Stimulated activated CD8-positive, alpha-beta memory T cell treated with anti-CD3 and anti-CD28 coated beads, Interleukin-15, amount 100 ng/mL, for 1 hour (primary cell): ENCODE measurements at places on chromosomes 2 and 18.

GRCh38 chr2:120348134-120348736 lies 2.3 kb downstream of the INHBB start:
- no peak for DNase-seq

GRCh38 chr2:72144274-72144631 lies 3.4 kb downstream of the CYP26B1 start:
- no peak for DNase-seq

DNA sequence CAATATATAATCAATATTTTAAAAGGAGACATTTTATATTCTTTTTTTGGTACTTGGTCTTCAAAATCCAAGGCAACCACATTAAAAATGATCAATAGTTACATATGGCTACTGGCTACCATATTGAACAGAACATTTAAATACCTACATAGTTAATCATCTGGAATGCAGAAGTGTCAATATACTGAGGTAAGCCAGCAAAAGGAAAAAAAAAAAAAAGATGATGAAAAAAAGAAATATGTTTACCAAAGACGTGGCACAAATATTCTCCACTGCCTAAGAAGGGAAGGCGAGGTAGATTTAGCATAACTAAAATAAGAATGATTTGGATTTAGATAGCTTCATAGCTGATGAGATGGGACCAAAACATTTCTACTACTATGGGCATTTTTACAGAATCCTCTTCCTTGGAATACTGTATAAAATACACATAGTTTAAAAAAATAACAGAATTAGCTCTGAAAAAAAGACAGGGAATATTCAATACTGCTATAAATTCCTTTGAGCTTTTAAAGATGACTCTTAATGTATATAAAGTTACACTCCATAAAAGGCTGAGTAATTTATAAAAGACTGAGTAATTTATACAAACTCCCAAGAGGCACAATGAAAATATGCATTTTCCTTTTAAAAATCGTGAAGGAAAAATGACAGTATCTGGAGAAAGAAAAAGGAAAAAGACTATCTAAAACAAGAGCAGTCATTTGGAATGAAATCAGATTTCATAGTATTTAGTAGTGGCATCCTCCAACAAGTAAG lies 63.5 kb downstream of the CDH2 start:
- no peak for DNase-seq

GRCh38 chr2:226050822-226051221 lies 651.3 kb downstream of the NYAP2 start:
- no peak for DNase-seq

DNA sequence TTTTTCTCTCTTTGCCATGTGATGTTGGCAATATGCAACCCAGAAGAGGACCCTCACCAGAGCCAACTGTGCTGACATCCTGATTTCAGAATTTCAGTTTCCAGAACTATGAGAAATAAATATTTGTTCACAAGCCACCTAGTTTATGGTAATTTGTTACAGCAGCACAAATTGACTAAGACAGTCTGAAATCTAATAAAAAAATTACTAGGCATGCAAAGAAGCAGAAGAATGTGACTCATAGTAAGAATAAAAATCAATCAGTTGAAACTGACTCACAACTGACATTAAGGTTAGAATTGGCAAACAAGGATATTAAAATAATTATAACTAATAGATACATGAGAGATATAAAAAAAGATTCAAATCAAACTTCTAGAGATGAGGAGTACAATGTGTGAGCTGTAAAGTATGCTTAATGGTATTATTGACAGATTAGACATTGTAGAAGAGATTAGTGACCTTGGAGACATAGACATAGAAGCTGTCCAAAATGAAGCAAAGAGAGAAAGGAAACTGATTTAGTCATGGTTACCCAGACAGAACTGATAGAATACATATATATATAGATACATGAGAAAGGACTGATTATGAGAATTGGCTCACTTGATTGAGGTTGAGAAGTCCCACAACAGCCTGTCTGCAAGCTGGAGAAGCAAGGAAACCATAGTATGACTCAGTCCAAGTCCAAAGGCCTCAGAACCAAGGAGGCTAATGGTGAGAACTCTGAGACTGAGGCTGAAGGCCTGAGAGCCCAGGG lies 27.8 kb upstream of the TTC39C start:
- no peak for DNase-seq

DNA sequence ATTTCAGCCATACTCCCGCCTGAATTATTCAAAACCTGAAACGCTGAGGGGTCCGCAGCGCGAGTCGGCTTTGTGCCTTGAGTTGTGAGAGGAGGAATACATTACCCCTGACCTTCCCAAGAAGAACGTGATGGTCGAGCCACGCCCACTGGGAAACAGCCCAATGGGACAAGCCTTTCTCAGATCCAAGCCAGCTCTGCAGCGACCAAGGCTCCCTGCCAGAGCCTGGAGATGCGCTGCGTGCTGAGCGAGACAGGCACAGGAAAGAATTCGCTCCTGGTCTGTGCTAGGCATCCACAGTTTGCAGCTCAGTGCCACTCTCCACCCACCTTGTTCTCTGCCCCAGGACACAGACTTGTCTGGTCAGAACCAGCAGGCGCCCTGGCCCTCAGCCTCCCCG lies 74.1 kb upstream of the GLI2 start:
- no peak for DNase-seq

GRCh38 chr2:233976087-233976486 lies 58.9 kb downstream of the TRPM8 start:
- no peak for DNase-seq

DNA sequence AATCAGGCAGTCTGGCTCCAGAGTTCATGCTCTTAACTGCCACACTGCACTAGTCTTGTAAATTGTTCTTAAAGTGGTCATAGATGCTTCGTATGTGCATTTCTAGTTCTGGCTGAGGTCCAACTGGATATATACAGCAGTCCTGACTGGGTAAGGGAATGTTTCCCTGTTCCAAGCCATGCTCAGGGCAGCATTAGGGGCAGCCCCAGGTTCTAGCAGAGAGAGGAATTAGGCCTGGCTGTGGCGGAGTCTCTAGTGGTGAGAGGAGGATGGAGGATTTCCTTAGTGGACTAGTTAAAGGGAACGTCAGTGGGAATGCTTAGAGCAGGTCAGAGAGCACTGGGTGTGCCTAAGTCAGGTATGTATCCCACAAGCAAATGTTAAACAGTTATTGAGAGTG lies 28.0 kb downstream of the UBE2E3 start:
- DNase-seq = no peak

DNA sequence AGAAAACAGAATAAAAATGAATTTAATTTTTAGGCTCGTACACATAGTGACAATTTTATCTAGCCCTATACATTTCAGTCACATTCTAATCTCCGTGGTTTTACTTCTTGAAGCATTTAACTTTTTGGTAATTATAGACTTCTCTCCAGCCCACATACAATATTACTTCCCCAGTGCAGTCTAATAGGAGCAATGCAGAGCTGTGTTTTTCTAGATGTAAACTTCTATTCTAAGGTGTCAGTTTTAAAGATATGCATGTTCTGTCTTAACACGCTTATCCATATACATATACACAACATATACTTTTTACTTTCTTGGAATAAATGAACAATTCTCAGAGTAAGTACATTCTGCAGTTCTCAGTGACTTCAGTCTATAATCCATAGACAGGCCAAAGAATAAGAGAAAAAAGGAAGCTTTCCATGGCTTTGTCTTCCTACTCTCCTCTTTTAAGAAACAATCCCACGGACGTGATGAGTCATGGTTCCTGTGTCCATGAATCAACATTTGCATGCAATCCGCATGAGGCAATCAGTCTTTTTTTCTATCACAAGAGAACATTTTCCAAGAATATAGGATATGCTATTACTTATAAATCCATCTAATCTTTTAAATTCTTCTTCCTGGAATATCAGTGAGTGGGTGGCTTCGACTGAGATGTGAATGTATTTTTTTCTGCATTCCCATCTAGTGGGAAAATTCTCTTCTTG lies 42.8 kb downstream of the CCDC102B start:
- no peak for DNase-seq

DNA sequence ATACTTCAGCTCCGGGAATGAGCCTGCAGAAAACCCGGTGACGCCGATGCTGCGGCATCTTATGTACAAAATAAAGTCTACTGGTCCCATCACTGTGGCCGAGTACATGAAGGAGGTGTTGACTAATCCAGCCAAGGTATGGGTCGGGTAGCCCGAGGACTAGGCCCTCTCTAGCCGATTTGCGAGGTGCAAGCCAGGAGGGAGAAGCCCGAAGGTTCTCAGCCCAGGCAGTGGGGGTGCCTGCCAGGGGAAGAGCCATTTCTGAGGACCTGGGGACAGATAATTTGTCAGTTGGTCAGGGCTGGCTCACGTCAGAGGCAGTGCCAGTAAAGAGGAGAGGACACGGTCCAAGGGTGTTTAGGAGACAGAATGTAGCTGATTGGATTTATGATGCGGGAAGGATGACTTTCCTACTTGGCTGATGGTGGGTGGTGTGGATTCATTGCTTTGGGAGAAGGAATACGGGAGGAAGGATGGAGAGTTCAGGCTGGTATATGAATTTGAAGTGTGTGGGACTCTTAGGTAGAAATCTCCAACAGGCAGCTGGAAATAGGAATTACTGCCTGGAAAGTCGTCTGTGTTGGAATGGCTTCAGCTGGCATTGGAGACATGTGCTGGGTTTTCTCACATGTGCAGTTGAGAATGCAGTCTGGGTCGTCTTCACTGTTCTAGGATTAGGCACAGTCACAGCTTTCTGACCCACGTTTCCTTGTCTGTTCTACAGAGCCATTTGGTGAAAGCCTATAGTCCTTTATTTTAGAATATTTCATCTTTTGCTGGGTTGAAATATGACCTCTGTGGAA lies 874 bp downstream of the NDUFAF7 start:
- DNase-seq = no peak

DNA sequence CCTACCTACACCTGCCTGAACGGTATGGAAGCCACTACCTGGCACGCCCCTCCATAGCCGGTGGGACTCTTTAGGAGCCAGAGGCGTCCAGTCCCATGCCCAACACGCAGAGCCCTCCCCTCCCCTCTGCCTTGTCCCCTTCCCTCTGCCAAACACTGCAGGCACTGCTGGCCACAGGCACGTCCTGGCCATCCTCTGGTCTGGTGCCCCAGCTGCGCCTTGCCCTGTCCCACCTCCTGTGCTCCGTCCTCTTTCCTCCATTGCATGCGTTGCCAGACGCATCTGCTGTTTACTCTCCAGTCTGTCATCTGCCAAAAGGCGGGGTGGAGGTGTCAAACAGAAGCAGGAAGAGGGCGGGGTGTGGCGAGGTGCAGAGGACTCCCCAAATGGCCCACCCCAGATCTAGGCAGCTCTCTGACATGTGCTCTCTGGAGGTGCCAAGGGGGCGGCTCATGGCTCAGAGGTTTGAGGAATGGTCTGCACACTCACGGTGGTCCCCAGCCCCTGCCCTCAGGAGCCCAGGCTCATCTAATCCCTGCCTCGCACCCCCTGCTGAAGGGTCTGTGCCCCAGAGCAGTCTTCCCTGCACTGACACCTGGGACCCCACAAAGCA lies 45.1 kb downstream of the HS6ST1 start:
- DNase-seq = no peak

DNA sequence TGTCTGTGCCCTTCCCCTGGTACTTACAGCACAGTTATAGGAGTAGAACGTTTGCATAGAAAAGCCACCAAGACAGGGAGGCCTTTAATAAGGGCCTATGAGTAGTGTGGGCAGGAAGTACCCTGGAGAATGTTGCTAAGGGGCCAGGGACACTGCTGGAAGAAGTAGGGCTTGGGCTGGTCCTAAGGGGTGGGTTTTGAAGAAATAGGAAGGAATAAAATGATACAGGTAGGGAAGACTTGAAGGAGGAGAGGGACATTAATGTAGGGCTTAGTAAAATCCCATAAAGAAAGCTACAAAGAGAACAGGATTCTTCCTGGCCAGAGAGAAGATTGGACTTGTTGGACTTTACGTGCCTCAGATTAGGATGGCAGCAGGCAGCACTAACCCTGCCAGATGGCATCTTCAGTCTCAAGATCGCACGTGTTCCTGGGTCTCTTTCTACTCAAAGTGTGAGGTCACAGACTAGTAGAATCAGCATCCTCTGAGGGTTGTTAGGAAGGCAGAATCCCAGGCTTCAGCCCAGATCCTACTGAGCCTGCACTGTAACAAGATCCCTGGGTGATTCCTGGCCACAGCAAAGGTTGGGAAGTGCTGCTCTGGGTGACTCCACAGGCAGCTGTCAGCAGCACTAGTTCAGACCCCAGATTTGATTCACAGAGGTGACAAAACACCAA lies 39.2 kb downstream of the EPAS1 start:
- no peak for DNase-seq

- no peak for DNase-seq
These were observed 123.0 kb upstream of the THUMPD2 start for GRCh38 chr2:39902103-39902502.

- no peak for DNase-seq
These were observed 4.5 kb downstream of the LPIN1 start for GRCh38 chr2:11750917-11751316.

DNA sequence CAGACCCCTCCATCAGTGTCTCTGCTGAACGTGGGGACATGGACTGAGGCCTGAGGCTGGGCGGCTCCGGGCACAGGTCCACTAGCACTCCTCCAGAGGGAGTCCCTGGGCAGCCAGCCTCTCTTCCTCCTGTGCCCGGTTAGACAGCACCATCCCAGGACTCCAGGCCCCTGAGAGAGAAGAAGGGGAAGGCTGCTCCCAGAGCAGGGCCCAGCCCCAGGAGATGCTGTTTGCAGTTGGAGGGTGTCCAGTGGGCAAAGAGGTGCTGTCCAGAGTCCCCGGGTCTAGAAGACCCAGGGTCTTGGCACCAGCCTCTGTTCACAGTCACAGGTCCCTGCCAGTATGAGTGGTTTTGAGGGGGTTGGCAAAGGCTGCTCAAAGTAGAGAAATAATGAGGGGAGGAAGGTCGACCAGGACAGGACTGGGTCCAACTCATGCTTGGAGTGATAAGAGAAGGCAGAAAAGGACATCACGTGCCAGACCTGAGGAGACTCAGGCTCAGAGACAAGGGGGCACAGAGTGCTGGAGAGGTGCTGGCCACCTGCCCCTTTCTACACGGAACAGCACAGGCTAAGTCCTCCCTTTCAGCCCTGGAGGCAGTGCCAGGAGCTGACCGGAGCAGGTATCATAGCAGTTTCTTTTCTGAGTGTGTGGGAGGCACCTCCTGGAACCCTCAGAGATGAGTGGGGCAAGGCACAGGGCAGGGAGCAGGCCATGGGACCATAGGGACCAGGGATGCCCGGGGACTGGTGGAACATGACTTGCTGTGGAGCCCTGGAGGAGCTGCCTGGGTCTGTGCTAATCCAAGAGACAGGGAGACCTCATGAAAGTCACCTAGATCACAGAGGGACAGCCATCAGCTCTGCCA lies 21.1 kb downstream of the CRACDL start:
- DNase-seq = no peak
